Nucleus accumbens (tissue), 56 donors: ENCODE measurements at places on chromosomes 1 and 21.

GRCh38 chr1:14320518-14320917 lies 278.0 kb upstream of the KAZN start:
- DNase-seq, result no peak

GRCh38 chr1:246306415-246307037 lies 200.6 kb downstream of the SMYD3 start:
- no peak for DNase-seq

GRCh38 chr1:69479734-69480133 lies 88.0 kb upstream of the LRRC7 start:
- DNase-seq, result no peak

DNA sequence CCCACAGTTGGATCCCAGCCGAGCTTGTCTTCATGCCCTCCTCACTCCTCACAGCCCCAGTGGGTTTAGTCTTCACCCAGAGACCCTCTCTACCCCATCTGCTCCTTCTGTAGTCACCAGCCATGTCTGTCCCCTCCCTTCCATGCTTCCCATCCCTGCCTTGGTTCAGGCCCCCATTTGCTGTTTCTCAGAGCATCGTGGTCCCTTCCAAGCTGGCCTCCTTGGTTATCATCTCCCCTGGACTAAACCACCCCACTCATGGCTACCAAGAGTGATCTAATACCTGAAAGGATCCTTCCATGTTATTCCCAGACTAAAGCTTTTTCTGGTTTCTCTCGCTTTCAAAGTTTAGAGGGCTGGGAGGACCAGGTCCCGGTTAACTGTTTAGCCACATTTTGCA lies 8.3 kb downstream of the CNIH3 start:
- DNase-seq, result no peak

- no peak for DNase-seq
Measured at GRCh38 chr1:1794999-1795398, 16.7 kb upstream of the NADK start.

DNA sequence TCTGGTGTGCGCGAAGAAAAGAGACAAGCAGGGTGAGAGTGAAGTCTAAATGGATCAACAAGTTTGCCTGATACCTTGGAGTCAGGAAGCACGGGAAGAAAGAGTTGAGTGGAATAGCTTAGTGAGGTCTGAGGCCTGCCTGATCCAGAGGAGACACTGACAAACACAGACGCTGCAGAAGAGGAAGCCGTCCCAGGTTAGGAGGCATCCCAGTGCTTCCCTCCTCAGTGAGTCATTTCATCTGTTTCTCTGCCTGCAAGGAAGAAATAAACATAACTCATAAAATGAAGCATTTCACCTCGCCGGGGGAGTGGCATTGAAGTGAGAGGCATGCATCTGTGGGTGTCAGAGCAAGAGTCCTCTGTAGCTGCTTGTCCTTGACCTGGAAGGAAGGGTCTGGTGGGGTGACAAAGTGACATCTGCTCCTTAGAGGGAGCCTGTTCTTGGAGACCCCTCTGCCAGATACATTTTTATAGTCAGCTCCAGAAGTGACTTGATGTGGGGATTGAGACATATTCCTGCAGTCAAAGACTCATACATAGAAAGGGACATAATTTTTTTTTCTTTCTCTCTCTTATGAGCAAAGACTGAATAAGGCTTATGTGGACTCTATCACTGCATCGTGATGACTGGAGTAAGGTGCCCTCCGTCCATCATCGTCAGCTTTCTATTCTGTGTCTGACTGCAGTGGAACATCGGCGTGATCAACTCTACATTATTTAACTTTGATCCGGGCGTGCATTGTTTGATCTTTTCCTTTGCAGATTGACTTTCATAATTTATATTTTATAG lies 256.7 kb downstream of the KIF26B start:
- no peak for DNase-seq

GRCh38 chr1:222057162-222057561 lies 315.3 kb upstream of the DUSP10 start:
- no peak for DNase-seq

DNA sequence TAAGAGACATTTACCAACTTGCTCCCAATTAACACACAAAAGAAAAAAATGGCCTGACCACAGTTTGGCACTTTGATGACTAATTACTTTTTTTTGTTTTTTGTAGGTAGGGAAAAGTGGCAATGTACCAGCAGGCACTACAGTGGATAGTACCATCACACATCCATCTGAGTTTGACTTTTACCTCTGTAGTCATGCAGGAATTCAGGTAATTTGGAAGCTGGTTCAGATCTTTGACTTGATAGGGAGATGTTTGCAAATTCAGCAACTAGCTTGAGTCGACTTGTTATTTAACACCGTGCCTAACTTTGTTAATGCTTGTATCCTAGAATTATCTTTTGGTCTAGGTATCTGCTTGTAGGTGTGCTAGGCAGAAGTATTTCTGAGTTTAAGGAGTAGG lies 33.0 kb upstream of the AGO1 start:
- no peak for DNase-seq

- DNase-seq, result no peak
Measured at GRCh38 chr1:94530373-94530878, 11.1 kb downstream of the F3 start.

GRCh38 chr1:90162216-90162615 lies 167.3 kb downstream of the ZNF326 start:
- DNase-seq, result no peak

- no peak for DNase-seq
Measured at GRCh38 chr1:172083191-172083590, 241.9 kb downstream of the DNM3 start.
